ENCODE measurements at places on chromosomes 11 and 22.

DNA sequence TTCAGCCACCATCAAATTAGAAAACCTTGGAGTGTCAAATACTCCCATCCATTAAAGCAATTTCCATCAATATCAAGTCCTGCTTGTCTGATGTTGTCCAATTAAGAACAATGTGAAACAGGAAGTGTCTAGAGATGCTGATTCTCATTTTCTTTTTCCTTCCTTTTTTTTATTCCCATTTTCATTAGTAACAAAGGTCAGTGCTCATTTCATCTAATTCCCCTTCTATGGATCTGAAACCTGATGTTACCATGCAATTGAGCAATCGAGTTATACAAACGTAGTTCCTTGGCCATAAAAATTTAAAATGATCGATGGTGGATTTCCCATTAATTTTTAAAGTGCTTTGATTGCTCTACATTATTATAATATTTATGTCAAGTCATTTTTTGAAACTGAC is 330.6 kb upstream of the ZC3H12C start:
- DNase-seq, result no peak

DNA sequence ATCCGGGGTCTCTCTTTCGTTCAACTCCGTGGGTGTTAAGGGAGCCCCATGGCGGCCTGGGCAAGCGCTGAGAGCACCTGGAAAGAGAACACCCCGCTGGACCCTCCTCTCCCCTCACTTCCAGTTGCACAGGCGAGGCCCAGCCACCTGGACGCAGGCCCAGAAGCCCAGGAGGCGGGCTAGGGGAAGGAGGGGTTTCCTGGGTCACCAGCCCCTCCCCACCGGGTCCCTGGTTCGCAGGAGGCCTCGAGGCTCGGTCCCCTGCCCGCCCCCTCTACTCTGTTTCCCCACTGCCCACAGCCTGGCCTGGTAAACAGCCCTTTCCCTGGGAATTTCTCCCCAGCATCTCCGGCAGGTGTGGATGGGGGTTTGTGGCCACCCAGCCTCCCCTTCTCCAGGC is 8.5 kb upstream of the NFAM1 start:
- DNase-seq, result no peak

GRCh38 chr11:58844361-58845005 is at the start of gene GLYATL2:
Gene GLYATL2, minus strand, starts transcription at chr11:58844704. Its CDS starts 5,092 bp downstream, at chr11:58839612.
- peak; percentile 6 for DNase-seq

DNA sequence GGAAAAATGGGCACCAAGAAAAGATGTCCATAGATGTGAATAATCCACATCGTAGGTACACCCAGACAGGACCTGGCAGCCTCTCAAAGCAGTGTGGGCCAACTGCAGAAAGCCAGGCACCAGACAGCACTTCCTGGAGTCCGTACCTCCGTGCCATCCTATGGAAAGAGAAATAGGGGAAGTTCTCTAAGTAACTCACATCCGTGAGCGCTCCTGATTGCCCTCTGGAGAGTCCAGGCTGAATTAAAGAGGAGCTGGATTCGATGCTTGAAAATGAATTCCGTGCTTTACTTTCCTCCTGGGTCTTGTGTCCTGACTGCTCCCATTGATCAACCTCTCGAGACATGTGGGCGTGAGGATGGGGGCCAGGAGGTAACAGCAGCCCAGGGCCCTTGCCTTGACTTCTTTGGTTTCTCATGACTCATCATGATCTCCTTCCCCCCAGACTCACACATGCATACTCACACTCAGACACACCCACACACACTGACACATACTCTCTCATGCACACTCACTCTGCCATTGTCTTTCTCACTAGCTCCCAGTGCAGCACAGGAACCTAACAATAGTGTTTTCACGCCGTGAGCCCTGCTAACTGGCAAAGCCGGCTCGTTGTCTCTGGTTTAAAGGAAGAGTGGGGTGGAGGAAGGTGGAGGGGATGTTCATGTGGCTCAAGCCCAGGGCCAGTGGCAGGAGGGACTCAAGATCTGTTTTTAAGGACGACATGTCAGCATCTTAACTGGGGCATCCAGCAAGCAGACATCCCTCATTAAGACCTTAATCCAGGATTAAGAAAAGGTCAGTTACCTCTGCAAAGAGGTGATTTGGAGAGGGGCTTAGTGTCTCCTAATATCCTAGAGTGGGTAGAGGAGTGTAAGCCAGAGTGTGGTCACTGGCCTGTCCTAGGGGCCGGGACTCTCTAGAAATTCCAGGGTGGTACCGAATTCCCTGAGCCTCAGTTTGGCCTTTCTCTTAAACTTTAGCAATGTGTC is 104.2 kb downstream of the SCN3B start:
- no peak for DNase-seq

- DNase-seq, result peak; percentile 69
Observed at GRCh38 chr22:45465633-45466032, 37.0 kb upstream of the FBLN1 start.

GRCh38 chr11:35179466-35180135 is 40.6 kb downstream of the CD44 start:
- DNase-seq, result no peak

DNA sequence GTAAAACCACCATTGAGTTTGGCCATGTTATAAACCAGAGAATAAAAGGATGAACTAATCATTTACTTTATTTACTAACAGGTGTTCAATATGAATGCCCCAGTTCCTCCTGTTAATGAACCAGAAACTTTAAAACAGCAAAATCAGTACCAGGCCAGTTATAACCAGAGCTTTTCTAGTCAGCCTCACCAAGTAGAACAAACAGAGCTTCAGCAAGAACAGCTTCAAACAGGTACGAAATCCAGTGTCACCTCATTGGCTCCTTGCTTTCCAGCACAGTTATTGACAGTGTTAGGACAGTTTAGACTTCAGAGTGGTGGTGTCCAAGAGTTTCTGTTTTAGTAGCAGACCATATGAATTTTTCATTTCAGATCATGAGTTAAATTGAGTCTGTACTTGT is 13.6 kb upstream of the NAT10 start:
- no peak for DNase-seq

DNA sequence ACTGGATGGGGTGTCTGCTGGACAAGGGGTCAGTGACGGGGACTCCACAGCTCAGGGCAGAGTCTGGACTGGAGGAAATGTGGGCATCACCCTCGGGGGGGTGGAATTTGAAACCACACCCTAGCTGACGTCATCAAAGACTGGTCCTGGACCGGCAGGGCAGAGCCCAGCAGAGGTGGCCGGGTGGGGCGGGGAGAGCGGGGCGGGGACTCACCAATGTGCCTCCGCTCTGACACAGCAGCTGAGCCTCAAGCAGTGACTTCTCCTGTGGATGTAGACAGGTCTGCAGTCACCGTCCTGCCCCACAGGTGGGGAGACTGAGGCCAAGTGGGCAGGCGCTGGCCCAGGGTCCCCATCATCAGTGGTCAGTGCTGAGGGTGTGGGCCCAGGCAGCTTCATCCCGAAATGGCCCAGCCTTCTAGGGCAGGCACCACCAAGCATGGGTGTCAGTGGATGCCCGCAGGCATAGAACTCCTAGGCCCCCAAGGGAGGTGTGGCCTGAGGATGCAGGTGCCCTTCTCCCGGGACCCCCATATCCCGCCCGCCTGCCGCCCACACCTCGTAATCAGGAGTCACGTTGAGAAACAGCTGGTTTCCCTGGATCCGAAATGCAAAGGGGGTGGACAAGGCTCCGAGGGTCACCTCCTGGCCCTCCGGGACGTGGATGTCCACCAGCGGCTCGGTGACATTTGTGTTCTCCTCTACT is 603 bp downstream of the CDHR5 start:
- no peak for DNase-seq

GRCh38 chr22:39325392-39325932 is 6.0 kb upstream of the RPL3 start:
- no peak for DNase-seq

GRCh38 chr11:16070573-16070972 is 285.8 kb downstream of the SOX6 start:
- DNase-seq, result no peak

- no peak for DNase-seq
Observed at GRCh38 chr11:8828046-8828445, 82.9 kb upstream of the AKIP1 start.

- peak; percentile 92 for DNase-seq
Observed at GRCh38 chr22:17471886-17472535, 91.3 kb upstream of the SLC25A18 start.

- DNase-seq, result no peak
Observed at GRCh38 chr22:21761086-21761485, 25.5 kb upstream of the YPEL1 start.

- no peak for DNase-seq
Observed at GRCh38 chr11:35045236-35045820, 93.6 kb upstream of the CD44 start.

- peak; percentile 24 for DNase-seq
Observed at GRCh38 chr11:75480185-75481175, 45.3 kb downstream of the GDPD5 start.

- DNase-seq, result peak; percentile 56
Observed at GRCh38 chr11:65493367-65494176, 5.3 kb upstream of the MALAT1 start.

DNA sequence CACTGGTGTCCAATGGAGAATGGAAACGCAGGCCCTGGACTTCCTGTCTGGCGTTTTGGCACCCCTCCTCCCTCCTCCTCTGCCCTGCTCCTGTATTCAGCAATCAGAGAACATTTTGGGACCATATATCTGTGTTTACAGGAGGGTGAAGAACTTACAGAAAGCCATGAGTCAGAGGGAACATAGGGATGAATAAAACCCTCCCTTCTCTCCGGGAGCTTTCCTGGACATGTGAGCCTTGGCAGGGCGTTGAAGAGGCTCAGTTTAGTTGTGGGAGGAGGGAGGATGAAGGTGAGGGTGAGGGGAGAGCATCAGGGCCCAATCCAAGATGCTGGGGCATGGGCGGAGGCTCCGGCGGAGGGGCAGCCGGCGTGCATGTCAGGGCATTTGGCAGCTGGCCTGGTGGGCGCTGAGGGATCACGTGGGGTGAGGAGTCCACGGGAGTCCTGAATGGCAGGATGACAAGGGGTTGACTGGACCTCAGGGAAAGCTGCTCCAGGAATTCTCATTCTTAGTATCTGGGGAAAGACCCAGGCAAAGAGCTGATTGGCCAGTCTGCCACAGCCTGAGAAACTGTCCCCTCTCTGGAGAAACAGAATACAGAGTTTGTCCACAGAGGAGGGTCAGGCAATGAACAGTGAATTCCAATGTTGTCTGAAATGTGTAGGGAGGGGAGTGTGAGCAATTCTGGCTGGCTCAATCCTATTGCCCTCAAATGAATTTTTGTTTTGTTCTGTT is 28.9 kb downstream of the MICAL2 start:
- DNase-seq, result peak; percentile 11

GRCh38 chr11:69368119-69368880 is 74.3 kb downstream of the MYEOV start:
- DNase-seq, result no peak

DNA sequence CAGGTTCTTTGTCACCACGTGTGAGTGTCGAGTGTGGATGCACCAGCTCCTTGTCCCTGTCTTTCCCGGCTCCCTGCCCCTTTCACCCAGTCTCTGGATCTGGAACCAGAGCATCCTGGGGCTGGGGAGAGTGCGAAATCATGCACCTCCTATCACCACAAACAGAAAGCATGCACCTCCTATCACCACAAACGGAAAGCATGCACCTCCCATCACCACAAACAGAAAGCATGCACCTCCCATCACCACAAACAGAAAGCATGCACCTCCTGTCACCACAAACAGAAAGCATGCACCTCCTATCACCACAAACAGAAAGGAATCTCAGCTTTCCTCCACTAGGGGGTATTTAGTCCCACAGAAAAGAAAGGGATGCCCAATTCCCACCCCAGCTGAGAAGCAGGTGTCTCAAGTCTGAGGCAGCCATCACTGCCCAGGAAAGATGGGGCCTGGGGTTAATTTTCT is 5.9 kb upstream of the GLB1L3 start:
- DNase-seq, result no peak

- no peak for DNase-seq
Observed at GRCh38 chr11:69460540-69461257, 20.8 kb upstream of the LINC01488 start.
